T-helper 17 cell (primary cell): ENCODE measurements at places on chromosomes 4 and X. TPM values are rescaled to one million over a fixed set of nuclear protein-coding genes. Genes with fewer than 3 reads are reported as not detected.

Gene LONRF3
- 14.2 TPM for total RNA-seq

Gene SPATA18
- total RNA-seq, result not detected

Gene L1CAM
- total RNA-seq, result 2.3 TPM

Gene RAB9A
- total RNA-seq, result 34.0 TPM

Gene RUFY3
- total RNA-seq, result 32.8 TPM

Gene NRK
- total RNA-seq, result not detected

Gene ALAS2
- not detected for total RNA-seq

Gene EDA2R
- 0.32 TPM for total RNA-seq

Gene HDAC8
- total RNA-seq, result 13.7 TPM

Gene SYTL5
- not detected for total RNA-seq

Gene SCRG1
- total RNA-seq, result not detected

Gene PROM1
- total RNA-seq, result not detected

Gene JADE3
- 0.32 TPM for total RNA-seq

Gene GPC3
- 0.39 TPM for total RNA-seq

Gene FHDC1
- total RNA-seq, result 0.10 TPM

Gene PIN4
- total RNA-seq, result 2.6 TPM

Gene GPR50
- not detected for total RNA-seq

Gene OCRL
- total RNA-seq, result 2.9 TPM

Gene USP26
- not detected for total RNA-seq

Gene SSX2
- total RNA-seq, result not detected

Gene RBMX
- total RNA-seq, result 239 TPM

Gene MAGEA2B
- total RNA-seq, result not detected

Gene PPP1R2C
- not detected for total RNA-seq

Gene GLRA2
- not detected for total RNA-seq

Gene LPAR4
- total RNA-seq, result not detected

Gene TEC
- total RNA-seq, result 2.3 TPM

Gene MAGEA4
- total RNA-seq, result not detected

Gene BMP3
- not detected for total RNA-seq

Gene GPRASP2
- 0.78 TPM for total RNA-seq

Gene SPOCK3
- not detected for total RNA-seq

Gene CHRDL1
- not detected for total RNA-seq

Gene SLC16A2
- total RNA-seq, result 0.10 TPM

Gene RTL3
- not detected for total RNA-seq

Gene AMBN
- not detected for total RNA-seq

Gene DNAAF6
- not detected for total RNA-seq

Gene PCSK1N
- total RNA-seq, result 9.6 TPM

Gene PKD2
- 10.2 TPM for total RNA-seq

Gene FAM9C
- total RNA-seq, result not detected

Gene GYPE
- not detected for total RNA-seq

Gene SHOX
- total RNA-seq, result not detected

Gene GPR82
- total RNA-seq, result not detected

Gene ZNF595
- 1.9 TPM for total RNA-seq
